Subcutaneous preadipocyte (primary cell): ENCODE measurements at places on chromosomes 4 and X. TPM values are rescaled to one million over a fixed set of nuclear protein-coding genes. Genes with fewer than 3 reads are reported as not detected.

The CDKL2 gene
- 0.20 and 0.37 TPM in 2 replicates for total RNA-seq

The CLIC2 gene
- total RNA-seq = 9.4 and 15.1 TPM in 2 replicates

The GRIPAP1 gene
- total RNA-seq = 8.5 and 10.0 TPM in 2 replicates

The ITGB1BP2 gene
- 0.98 and 1.8 TPM in 2 replicates for total RNA-seq

The LNX1 gene
- total RNA-seq = 0.78 and 6.2 TPM in 2 replicates

The TMEM131L gene
- total RNA-seq = 5.1 and 13.5 TPM in 2 replicates

The SLITRK4 gene
- total RNA-seq = 6.6 and 7.0 TPM in 2 replicates

The P2RY8 gene
- not detected in 2 replicates for total RNA-seq

The GABRG1 gene
- total RNA-seq = not detected in 2 replicates

The CYSLTR1 gene
- total RNA-seq = not detected in 2 replicates

The RNF150 gene
- total RNA-seq = under 0.01 and 0.39 TPM in 2 replicates

The PSAPL1 gene
- total RNA-seq = not detected in 2 replicates

The GPRIN3 gene
- total RNA-seq = under 0.01 TPM in 2 replicates

The ZRSR2 gene
- 3.1 and 3.3 TPM in 2 replicates for total RNA-seq

The RLIM gene
- 44.8 and 60.0 TPM in 2 replicates for total RNA-seq

The ITM2A gene
- 0.98 and 1.8 TPM in 2 replicates for total RNA-seq

The MAGEA11 gene
- not detected in 2 replicates for total RNA-seq

The CYP4V2 gene
- total RNA-seq = 7.4 and 9.2 TPM in 2 replicates

The FAM184B gene
- under 0.01 TPM in 1 of 2 replicates, not detected in the other for total RNA-seq

The IL2 gene
- not detected in 2 replicates for total RNA-seq

The NPY2R gene
- under 0.01 TPM in 1 of 2 replicates, not detected in the other for total RNA-seq

The ASIC5 gene
- not detected in 2 replicates for total RNA-seq

The SLC6A14 gene
- not detected in 2 replicates for total RNA-seq

The CXXC4 gene
- total RNA-seq = not detected in 2 replicates

The GALNTL6 gene
- not detected in 2 replicates for total RNA-seq

The DNAAF6 gene
- total RNA-seq = not detected in 2 replicates

The MAGEB10 gene
- total RNA-seq = not detected in 2 replicates

The MAGED4B gene
- 5.1 and 22.0 TPM in 2 replicates for total RNA-seq

The TCEAL6 gene
- total RNA-seq = not detected in 2 replicates
